ENCODE measurements at places on chromosomes 1 and 21.

GRCh38 chr1:215393476-215393875, 173.6 kb upstream of the KCTD3 start:
- no peak for DNase-seq

DNA sequence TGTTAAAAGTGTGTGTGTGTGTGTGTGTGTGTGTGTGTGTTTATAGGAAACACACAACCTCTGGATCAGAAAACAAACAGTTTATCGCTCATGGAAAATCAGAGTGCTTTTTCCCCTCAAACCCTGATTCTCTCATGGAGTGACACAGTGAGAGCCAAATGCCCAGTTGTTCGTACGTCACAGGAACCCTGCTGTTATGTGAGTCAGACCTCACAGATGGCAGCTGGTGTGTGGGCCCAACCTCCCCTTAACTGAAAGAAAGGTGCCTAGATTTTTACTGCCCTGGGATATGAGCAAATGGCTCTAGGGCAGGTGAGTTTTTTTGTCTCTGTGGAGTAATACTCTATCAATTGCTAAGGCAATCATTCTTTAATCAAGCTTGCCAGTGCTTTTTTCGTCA, 1788.1 kb downstream of the BRINP3 start:
- no peak for DNase-seq

DNA sequence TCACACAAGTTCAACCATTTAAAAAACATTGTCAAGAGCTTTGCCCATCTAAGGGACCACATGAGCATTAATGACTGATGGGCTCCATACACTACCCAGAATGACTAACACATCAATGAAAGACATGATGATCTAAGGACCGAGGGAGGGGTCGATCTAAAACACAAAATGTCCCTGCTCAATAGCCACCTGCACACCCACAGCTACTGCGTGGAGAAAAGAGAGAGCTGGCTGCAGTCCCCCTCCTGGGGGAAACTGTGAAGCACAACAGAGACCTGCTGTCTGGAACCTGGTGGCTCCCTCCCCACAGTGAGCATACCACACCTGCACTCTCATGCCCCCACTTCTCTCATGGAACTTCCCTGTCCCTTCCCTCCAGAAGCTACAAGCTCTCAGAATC, 130.1 kb upstream of the ERG start:
- DNase-seq: no peak

- DNase-seq: no peak
Observed at GRCh38 chr1:62274496-62275485, 44.4 kb downstream of the KANK4 start.

DNA sequence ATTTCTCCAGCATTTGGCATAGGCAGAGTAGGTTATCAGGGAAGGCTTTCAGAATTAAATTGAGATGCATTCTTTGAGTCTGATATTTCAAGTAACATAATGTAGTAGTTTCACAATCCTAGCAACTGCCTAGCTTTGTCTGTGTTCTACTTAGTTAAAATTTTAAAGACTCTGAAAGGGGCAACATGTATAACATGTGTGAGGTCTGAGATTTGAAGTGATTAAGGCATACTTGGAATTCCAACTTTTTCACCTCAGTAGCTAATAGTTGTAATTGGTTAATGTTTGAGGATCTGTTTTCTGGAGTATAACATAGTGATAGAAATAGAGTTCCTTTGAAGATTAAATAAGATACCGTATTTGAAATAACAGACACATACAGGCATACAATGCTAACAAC, 335.2 kb upstream of the BEND5 start:
- DNase-seq: no peak

GRCh38 chr1:49028396-49028795, 251.7 kb upstream of the BEND5 start:
- no peak for DNase-seq

DNA sequence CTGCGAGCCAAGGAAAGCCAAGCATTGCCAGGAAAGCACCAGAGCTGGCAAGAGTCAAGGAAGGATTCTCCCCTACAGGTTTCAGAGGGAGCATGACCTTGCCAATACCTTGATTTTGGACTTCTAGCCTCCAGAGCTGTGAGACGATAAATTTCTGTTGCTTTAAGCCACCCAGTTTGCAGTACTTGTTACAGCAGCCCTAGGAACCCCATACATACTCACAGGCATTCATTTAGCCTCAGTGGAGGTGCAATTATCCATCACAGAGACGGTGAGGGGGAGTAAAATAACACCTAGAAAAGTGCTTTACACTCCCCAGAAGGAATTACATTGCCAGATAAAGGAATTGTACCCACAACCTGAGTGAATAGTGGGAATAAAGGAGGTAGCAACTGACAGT, 167.4 kb upstream of the NFIA start:
- no peak for DNase-seq

DNA sequence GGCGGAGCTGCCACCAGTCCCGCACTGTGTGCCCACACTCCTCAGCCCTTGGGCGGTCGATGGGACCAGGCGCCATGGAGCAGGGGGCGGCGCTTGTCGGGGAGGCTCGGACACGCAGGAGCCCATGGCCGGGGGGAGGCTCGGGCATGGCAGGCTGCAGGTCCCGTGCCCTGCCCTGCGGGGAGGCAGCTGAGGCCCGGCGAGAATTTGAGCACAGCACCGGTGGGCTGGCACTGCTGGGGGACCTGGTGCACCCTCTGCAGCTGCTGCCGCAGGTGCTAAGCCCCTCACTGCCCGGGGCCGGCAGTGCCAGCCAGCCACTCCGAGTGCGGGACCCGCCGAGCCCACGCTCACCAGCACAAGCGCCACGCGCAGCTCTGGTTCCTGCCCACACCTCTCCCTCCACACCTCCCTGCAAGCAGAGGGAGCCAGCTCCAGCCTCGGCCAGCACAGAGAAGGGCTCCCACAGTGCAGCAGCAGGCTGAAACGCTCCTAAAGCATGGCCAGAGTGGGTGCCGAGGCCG, 267.7 kb downstream of the RYR2 start:
- no peak for DNase-seq

GRCh38 chr1:66276218-66276617, 257.7 kb upstream of the SGIP1 start:
- no peak for DNase-seq
